ENCODE measurements at places on chromosomes 3 and 15. TPM values are rescaled to one million over a fixed set of nuclear protein-coding genes. Genes with fewer than 3 reads are reported as not detected.

The CILP gene
- 0.04 TPM for total RNA-seq

The MESP2 gene
- total RNA-seq, result 0.62 TPM

The ARNT2 gene
- total RNA-seq, result 15.9 TPM

The CCDC39 gene
- total RNA-seq, result not detected

The IQCH gene
- 3.5 TPM for total RNA-seq

The ILDR1 gene
- total RNA-seq, result not detected

The BFSP2 gene
- total RNA-seq, result not detected

The ITIH1 gene
- not detected for total RNA-seq

Data from A549 treated with RU486 at 1 μM for 4 hours (cell line).